Hindlimb muscle (tissue), 1 donor: ENCODE measurements at places on chromosomes 13 and 19.

- DNase-seq: no peak
These were observed 558 bp downstream of the MZT1 start for GRCh38 chr13:72726726-72727416.

GRCh38 chr13:99861771-99862170 is 109.8 kb downstream of the ZIC5 start:
- DNase-seq: no peak

DNA sequence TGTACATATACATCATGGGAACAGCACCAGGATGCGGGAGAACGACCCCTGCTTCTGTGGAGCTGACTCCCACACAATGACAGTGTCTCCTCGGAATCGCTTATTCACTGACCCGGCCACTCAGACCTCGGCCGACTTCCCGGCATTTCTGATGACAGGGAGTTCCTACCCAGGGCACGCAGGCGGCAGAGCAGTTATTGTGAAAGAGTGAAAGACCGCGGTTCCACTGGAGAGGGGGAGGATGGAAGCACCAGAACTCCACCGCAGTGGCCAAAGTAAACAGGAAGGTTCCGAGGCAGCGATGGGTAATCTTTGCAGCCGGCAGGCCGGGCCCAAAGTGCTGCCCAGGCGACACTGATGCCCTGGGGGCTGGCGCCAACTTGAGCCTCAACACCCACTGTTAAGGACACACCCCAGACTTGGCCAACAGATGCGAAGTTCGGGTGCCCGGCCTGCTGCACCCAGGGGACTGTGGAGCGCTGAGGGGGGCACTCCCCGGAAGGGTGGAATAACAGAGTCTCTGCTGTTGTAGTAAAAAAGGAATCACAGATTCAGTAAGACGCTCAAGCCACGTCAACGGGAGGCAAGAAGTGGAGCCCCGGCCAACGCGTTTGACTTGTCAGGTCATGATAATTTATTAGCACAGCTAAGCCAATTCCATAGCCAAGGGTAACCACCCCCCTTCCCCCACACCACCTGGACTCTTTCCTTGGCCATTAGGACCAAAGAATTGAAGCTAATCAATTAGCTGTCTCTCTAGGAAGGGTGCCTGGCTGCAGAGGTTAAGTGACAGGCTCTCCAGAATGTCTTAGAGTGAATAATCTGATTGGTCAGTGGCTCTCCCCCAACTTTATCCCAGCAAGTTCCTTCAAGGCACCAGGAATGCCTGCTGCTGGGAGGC is 5.8 kb downstream of the MLLT1 start:
- DNase-seq: no peak

DNA sequence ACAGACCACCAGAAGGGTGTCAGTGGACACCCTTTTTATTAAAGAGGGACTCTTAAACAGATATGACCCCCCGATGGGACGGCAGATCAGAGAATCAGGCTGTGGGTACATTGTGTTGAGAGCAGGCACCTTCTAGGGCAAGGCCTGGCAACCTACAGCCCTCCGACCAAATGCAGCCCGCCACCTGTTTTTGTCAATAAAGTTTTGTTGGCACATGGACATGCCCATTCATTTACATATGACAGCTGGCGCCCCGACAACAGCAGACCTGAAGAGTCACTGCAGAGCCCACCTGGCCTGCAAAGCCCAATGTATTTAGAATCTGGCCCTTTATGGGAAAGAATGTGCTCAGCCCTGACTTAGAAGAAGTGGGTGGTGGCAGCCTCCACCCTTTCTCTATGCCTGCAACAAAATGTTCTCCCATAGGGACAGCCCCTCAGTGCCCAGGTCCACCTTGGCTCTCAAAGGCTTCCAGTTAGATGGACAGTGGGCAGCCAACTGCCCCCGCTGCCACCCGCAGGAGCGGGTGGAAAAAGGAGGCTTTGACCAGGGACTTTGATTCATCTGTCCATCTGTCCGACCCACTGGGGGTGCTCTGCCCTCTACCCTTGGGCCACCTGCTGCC is 184.9 kb downstream of the PTPRS start:
- no peak for DNase-seq

DNA sequence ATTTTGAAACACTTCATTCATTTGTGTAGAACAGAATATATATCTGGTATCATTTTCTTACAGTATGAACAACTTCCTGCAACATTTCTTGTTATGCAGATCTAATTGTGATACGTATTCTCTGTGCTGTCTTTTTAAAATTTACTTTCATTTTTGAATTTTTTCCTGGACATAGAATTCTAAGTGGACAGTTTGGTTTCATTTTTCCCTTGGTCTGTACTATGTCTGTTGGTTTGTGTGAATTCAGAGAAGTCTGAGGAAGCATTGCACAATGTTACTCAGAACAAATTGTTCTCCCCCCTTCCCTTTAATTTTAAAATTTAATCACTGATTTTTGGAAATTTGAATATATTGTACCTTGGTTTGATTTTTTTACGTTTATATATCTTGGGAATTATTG is 352.5 kb upstream of the PCDH20 start:
- no peak for DNase-seq

DNA sequence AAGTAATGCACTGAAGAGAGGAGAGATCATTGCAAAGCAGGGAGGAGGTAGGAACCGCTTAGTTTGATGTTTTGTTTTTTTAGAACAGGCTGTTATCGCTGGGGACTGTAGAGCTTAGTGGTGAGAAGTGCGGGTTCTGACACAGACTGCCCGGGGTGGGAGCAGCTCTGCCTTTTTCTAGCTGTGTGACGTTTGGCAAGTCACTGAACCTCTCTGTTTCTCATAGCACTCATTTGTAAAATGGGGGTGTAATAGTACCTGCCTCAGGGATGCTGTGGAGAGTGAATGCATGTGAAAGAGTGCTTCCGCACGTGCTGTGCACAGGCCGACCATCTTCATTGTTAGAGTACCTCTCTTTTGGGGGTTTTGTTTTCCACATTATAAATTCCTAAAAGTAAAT is 19.3 kb downstream of the PRAM1 start:
- DNase-seq: no peak

DNA sequence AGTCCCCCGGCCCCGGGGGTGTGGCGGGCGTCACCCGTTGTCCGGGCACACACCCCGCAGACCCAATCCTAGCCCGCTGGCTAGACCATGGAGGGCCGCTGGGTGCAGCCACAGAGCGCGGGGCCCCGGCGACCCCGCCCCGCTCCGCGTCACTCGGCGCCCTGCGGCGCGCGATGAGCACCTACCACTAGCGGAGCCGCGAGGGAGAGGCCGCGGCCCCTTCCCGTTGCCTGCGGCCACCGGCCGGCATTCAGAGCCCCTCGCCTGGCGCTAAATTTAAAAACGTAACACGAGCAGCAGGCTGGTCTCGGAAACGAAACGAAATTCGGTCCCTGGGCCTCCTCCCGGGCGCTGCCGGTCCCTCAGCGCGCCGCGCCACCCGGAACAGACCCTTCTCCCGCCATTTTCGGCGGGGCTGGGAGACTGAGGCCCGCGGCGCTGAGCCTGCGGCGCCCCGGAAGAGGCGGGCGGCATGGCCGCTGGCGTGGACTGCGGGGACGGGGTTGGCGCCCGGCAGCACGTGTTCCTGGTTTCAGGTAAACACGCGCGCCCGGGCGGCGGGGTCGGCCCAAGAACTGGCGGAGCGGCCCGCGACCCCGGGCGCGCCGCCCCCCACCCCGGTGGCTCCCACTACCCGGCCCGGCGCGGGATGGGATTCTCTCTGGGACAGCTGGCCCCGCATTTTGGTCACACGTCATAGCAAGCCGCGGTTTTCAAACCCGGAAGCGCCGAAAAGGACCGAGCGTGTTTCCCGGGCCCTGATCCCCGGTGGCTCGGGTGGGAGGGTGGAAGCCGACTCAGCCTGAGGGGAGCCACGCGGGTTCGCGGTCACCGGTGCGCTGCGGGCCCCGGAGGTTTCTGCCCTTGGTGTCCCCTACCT is at the start of gene RNASEH2B:
Gene RNASEH2B, plus strand, starts transcription at position 187 of the 880 bp plus-strand sequence. Its CDS starts 286 bp downstream, at position 473.
- peak; percentile 79 for DNase-seq

- no peak for DNase-seq
These were observed 1207.8 kb downstream of the EFNB2 start for GRCh38 chr13:105327581-105328126.

DNA sequence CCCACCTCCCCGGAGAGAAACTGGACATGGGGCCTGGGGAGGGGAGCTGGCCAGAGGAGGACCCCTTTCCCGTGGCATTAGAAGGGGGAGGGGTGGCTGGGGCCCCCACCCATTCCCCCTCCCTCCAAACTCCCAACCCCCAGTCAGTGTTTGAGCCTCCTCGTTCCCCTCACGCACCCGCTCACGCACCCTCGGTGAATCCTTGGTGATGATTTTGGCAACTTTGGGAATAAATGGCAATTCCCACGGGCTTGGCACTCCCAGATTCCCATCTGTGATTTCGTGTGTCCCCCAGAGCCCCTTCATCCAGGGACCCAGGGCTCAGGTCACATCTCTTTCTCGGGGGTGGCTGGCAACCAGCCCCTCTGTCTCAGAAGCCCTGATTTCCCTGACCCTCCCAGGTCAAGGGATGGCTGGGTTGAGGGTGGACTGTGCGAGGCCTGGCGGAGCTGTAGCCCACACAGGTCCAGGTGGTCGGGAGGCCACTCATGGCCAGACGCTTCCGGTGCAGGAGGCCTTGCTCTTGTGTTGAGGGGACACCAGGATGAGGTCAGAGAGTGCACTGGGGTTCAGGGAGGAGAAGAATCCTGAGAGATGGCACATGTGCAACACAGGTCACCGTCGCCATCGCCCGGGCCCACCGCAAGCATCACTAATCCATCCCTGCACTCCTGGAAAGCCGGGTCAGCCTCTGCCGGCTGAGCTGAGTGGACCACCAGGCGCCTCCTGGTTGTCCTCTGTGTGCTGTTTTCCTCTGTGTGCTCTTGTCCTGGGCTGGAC is 20.7 kb downstream of the EPN1 start:
- no peak for DNase-seq

DNA sequence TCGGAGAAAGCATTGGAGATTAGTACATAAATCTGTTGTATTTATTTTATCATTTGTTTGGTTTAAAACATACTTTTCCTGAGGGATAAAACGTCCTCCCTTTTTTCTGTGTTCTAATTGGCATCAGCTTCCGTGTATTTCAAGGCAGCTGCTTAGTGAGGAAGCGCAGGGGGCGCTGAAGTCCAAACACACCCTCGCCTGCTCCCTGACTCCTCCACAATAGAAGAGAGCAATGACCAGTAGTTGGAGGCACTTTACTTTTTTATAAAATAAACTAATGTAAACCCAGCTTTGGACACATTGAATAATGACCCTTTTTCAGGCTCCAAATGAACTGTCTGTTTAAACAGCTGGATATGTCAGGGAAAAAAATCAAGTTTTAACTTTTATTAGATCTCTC is 79.9 kb downstream of the RNASEH2B start:
- DNase-seq: peak; percentile 53

DNA sequence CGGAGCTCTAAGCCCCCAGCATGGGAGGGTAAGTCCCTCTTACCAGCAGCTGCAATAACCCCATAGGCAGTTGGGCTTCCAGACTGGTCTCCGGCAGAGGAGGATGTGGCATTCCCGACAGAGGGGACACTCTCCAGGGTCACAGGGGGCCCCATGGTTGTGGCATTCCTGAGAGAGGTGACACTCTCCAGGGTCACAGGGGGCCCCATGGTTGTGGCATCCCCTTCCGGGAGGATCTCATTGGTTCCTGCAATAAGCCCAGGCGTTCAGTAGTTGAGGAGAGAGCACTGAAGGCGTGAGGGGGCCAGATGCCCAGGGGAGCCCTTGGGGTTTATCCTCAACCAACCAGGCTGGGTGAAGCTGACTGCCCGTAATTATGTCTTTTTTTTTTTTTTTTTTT is 5.4 kb downstream of the CD320 start:
- no peak for DNase-seq
